ENCODE measurements at places on chromosomes 2 and 18. TPM values are rescaled to one million over a fixed set of nuclear protein-coding genes. Genes with fewer than 3 reads are reported as not detected.
A peak's percentile ranks its signal among the peaks of the same experiment; 100 is the strongest.

NT5DC4 gene
- total RNA-seq = not detected

ADRA2B gene
- 0.15 TPM for total RNA-seq

DNA sequence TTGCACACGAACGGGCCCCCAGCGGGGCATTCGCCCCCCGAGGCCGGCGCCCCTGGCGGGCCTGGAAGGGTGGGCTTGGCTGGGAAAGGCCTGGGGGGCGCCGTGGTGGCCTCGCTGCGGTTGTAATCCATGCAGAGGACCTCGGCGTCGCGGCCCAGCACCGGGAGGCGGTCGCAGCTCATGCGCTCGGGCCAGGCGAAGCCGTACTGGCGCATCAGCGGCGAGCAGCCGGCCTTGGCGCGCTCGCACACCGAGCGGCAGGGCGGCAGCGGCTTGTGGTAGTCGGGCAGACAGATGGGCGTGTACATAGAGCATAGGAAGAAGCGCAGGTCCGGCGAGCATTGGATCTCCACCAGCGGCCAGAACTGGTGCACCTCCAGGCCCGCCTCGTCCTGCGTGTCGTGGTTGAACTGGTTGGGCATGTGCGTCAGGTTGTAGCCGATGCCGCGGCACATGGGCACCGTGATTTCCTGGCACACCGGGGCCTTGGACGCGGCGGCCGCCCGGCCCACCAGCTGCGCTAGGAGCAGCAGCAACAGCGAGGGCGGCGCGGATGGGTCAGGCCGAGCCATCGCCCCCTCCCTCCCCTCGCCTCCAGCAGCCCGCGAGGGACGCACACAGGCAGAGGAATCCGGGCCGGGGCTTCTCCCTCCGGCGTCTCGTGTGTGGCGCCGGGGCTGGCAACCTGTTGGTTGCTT, 1.4 kb downstream of the FZD5 start:
- DNase-seq = peak; percentile 46

- no peak for DNase-seq
These were observed 137.0 kb downstream of the BCL11A start for GRCh38 chr2:60416221-60417008.

DNA sequence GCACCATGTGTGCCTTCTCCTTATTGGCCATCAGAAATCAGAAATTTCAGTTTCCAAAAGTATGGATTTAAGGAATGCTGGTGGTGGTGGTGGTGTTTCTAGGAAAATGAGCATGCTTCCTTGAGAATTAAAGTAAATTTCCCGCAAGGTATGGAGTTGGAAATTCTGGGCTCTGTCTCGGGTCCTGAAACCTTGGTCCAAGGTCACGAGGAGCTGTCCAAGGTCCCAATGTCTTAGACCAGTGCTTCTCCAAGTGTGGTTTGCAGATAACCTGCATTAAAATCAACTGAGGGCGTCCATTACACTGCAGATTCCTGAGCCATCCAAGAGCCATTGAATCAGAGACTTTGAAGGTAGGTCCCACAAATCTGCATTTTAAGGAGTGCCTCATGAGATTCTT, 210.9 kb upstream of the PKDCC start:
- no peak for DNase-seq

- no peak for DNase-seq
These were observed 143.8 kb downstream of the PIEZO2 start for GRCh38 chr18:11005528-11005927.

FKBP1B gene
- 17.0 TPM for total RNA-seq

MYO5B gene
- total RNA-seq = 95.2 TPM

- no peak for DNase-seq
These were observed 59.9 kb upstream of the DNER start for GRCh38 chr2:229774237-229774636.

GRCh38 chr2:26635401-26635800, 5.8 kb downstream of the CIB4 start:
- DNase-seq = no peak

DNA sequence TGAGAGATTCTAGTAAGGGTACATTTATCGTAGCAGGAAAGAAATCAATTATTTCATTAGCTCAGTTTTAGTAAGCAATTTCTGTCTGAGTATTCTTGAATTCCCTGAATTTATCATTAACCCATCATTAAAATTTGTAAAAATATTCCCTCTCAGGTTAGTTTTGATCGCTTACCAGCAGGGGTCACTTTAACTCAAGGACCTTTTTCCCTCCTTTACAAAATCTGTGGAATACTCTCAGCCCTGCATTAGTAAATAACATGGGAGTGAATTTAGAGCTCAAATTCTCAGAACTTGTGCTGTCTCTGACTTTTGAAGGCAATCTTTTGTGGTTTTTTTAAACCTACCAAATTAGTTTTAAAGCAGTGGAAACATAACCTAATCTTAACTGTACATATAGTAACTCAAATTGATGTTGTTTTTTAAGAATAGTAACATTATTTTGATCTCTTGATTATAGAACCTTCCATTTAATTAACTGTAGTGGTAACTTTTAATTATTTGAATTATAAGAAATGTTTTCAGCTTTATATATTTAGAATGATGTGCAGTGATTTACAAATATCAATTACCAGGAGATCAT, 97.2 kb downstream of the AGPS start:
- DNase-seq = no peak

DNA sequence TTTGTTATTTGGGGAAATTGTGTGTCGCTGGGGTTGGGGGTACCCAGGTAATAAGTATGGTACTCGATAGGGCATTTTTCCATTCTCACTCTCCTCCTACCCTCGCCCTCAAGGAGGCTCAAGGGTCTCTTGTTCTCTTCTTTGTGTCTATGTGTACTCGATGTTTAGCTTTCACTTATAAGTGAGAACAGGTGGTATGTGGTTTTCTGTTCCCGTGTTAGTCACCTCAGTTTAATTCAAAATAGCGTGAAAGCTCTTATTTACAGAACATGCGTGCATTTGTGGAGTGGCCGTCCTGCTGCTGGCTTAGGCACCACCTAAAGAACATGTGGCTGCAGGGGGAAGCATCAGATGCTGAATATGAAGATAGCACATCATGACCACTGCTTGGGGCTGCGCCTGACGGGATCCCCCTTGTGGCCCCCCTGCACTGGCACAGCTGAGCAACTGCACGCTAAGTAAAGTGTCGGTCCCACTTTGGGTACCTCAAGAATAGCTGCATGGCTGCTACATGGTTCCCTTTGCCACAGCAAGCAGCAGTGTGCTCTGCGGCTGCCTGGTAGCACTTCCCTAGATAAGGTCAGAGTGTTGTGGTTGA, 569.0 kb downstream of the DCDC2C start:
- DNase-seq = peak; percentile 10

GRCh38 chr2:121251497-121251896, 33.5 kb downstream of the TFCP2L1 start:
- DNase-seq = no peak

RNF125 gene
- 3.3 TPM for total RNA-seq

GRCh38 chr2:234278556-234279255, 218.2 kb downstream of the ARL4C start:
- DNase-seq = no peak

DNA sequence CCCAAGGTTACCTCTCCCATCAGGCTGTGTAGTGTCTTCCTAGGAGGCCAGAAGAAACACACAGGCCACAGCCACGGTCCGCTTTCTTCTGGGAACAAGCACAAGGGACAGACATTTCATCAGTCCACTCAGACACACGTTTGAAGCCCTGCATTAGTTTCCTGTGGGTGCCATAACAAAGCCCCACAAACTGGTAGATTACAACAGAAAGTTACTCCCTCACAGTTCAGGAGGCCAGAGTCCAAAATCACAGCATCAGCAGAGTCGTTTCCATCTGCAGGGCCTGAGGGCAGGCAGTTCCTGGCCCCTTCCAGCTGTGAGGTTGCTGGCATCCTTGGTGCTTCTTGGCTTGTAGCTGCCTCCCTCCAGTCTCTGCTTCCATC, 8.8 kb upstream of the PRLH start:
- DNase-seq = no peak

- DNase-seq = no peak
These were observed 24.8 kb downstream of the ERLEC1 start for GRCh38 chr2:53811601-53812000.

GRCh38 chr2:25805987-25806386, 72.3 kb downstream of the ASXL2 start:
- DNase-seq = no peak

DNA sequence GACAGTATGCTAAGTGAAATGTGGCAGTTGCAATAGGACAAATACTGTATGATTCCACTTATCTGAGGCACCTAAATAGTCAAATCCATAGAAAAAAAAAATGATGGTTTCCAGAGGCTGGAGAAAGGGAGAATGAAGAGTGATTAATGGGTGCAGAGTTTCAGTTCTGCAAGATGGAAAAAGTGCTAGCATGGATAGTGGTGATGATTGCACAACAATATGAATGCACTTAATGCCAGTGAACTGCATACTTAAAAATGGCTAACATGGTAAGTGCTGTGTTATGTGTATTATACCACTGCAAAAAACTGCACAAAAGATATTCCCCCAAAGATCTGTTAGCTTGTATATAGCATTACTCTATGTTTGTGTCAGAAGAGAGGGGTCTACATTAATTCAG, 185.4 kb downstream of the INHBB start:
- no peak for DNase-seq

UPP2 gene
- not detected for total RNA-seq

DNA sequence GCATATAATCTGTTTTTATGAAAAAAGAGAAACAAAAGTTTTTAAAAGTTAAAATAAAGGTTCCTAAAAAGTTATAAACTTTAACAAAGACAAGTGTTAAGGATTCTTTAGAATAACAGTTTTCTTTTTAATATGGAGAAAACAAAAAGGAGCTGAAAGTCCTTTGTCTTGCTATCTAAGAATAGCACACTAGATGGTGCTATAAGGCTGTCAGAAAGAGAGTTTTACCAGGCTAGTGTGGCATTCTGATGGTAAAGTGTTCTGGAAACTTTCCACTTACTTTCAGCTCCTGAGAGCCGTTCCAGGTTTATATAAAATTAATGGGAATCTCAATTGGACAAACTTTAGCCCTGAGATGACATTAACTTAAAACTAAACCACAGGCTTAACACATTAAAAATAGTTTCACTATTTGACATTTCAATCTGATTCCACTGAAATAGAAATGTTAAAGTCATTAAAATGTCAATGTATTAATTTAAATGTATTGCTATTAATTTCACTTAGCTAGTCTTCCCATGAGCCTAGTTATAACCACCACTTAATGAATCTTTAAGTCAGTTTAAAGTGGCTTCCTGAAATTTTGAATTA, 3.7 kb downstream of the FBXO48 start:
- DNase-seq = no peak

SERPINB11 gene
- total RNA-seq = not detected

- no peak for DNase-seq
These were observed 35.6 kb downstream of the IFIH1 start for GRCh38 chr2:162282765-162283425.

ANKRD30B gene
- total RNA-seq = not detected

CNDP1 gene
- not detected for total RNA-seq

DNA sequence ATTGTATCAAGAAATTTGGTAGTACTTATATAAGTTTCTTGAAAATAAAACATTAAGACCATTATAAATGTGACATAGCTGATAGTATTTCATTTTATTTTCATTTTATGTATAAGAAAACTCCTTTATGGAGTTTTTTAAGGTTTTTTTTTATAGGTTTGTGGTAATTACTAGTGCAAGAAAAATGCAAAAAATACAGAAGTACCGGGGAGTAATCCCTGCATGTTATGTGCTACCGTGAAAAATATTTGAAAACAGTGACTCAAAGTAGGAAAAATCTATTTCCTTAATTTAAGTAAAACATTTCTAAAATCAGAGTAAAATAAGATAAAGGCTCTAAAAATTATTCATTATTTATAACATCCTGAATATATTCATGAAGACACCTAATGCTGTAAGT, 21.6 kb downstream of the ZSWIM2 start:
- DNase-seq = no peak

DNA sequence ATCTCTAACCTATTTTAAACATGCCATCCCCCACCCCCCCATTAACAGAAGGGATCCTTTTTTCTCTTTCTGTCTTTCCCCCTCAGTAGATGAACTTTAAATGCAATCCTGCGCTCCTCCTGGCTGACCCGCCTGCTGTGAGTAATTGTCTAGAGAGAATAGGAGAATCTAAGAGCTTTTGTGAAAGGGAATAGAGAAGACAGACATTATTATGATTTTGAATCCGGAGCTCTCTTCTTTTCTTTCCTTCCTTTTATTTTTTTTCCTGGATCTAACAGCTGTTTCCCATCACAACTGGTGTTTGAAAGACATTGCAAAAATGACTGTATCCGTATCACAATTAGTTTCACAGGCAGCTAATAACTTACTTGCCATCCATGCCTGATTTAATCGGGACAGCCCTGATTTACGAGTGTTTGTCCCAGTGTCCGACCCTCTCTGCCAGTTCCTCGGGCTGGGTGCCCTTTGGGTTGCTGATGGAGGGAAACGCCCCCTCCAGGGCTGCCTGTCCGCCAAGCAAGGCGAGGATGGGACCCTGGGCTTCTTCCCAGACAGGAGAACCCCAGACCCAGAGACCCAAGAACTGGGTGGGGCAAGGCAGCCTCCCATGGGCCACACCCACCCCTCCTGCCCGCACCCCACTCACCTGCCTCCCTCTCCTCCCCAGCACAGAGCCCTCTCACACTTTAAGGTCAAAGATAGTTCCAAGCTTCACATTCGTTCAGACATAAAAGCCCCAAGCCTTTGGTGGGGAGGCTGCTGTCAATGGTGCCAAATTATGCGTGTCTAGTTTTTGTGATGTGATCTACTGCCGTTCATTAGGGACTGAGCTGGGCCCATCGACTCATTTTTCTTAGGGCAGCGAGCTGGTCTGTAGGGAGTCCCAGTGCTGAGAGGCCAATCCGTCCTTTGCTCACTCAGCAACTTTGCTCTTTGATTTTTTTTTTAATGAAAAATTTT, 231.7 kb downstream of the ZNF516 start:
- DNase-seq = peak; percentile 36

- DNase-seq = no peak
These were observed 198.3 kb downstream of the SMAD7 start for GRCh38 chr18:48752478-48752877.

GRCh38 chr2:146417942-146418341, 1426.9 kb upstream of the ACVR2A start:
- DNase-seq = no peak

DNA sequence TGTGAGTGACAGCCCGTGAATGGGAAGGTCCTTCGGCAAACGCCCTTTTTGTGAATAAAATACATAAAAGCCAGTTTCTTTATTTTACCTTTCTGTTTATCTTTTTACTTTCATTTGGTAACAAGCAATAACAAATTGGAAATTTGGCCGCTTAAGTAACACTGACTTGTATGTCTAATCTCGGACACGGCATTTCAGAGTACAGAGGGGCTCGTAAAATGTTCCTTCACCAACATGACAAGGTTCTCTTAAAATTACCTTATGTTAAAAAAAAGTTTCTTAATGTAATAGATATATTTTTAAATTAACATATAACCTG, 558 bp upstream of the NEMP2 start:
- no peak for DNase-seq

COL3A1 gene
- 508 TPM for total RNA-seq

LYG1 gene
- 0.49 TPM for total RNA-seq

- no peak for DNase-seq
These were observed 14.8 kb downstream of the MBD2 start for GRCh38 chr18:54209471-54210180.

CFAP210 gene
- total RNA-seq = 14.7 TPM

DNAJC5G gene
- total RNA-seq = not detected
